ENCODE measurements at places on chromosomes 12 and 14.

- DNase-seq = no peak
Measured at GRCh38 chr12:7130701-7131501, 730 bp downstream of the CLSTN3 start.

DNA sequence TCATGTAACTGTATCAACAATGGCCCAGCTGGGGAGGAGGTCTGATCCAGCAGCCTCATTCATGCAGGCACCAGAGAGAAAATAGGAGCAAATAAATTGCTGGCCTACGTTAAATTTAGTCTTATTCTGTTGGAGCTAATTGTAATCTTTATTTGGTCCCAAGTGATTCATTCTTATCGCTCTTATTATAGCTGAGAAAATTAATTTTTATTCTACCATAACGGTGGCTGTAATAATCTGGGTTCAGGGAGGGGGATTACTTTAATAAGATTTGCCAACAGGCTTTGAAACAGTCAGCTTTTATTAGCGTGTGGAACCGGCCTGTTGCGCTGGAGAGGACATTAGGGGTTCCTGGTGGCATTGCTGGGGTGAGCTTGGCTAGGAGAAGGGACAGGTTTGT, 254.9 kb downstream of the AACS start:
- no peak for DNase-seq

DNA sequence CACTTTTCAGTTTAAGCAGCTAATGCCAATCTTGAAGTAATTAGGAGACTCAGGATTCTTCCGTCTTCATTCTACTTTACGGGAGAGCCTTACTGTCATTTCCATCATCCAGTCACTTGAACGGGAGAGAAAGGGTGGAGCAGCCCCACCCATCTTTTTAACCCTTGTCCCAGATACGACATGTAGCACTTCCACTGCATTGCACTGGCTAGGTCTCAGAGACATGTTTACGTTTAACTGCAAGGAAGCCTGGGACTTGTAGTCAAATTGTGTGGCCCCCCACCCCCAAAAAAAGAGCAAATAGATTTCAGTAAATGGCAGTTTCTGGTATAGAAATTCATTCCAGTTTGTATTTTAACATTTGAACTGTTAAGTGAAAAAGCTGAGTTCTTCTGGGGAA, 46.1 kb upstream of the SYT1 start:
- DNase-seq = no peak

GRCh38 chr12:49827401-49828099, 663 bp downstream of the NCKAP5L start:
- DNase-seq = peak; percentile 30

DNA sequence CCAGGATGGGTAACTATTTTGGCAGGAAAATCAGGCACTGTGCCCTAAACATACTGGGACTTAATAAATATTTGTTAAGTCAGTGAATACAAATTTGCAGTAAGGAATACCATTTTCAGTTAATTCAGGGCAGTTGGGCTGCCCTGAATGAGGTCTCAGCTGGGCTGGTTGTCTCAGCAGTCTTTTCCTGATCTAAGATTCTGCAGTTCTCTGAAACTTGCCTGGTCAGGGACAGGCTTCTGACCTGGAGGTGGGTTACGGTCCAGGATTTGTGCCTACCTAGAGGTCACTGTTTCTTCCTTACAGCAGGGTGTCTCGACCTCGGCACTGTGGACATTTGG, 160.6 kb downstream of the KTN1 start:
- DNase-seq = no peak

DNA sequence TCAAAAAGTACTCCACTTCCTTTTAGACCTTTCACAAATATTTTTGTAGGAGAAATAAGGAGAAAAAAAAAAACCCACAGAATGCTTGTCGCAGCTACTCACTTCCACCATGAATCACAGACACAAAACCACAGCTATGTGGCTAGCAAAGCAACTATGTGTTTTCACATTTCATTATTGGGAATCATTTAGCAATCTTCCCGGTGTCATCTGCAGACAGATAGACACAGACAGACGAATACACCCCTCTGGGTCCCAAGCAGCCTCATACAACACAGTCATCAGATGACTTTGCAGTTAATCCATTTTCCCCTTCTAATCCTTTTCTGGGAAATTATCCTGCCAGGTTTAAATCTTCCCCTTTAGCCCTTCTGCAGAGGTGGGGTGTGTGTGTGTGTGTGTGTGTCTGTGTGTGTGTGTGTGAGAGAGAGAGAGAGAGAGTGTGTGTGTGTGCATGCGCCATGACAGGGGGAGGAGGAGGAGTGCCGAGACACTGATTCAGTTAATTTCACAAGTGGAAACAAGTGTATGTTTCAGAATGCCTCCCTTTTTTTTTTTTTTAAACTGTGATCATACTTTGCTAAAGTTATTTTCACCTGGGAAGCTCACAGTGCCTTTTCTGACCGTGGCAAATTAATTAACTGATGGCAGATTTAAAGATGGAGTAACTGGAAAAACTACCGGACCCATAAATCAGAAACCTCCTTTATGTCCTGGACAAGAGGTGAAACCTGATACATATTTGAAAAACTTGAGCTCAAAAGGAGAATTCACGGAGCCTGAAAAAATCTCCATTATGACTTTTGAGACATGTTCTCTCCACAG, 39.9 kb downstream of the LTBP2 start:
- DNase-seq = no peak

DNA sequence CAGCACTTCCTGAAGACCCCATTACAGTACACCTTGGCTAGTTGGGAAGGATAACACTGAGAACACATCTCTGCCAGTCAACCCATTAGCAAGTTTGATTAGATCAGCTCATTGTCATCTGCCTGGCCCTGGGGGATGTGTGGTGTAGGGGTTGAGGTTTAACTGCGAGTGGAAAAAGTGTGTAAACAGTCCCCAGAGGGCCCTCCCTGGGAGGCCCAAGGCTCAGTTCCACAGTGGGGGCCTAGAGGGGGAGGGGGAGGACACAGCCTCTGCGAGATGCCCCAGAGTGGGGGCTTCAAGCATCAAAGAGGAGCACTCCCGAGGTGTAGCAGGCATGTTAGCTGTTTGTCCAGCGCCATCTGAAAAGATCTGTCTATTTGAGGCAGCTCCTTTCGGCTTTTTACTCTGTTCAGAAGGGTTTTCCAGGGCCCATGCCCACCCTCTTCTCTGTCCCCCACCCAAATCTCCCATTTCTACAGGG, 344 bp downstream of the LPAR5 start:
- no peak for DNase-seq

GRCh38 chr12:49659753-49660152, 36.4 kb downstream of the PRPF40B start:
- DNase-seq = no peak

DNA sequence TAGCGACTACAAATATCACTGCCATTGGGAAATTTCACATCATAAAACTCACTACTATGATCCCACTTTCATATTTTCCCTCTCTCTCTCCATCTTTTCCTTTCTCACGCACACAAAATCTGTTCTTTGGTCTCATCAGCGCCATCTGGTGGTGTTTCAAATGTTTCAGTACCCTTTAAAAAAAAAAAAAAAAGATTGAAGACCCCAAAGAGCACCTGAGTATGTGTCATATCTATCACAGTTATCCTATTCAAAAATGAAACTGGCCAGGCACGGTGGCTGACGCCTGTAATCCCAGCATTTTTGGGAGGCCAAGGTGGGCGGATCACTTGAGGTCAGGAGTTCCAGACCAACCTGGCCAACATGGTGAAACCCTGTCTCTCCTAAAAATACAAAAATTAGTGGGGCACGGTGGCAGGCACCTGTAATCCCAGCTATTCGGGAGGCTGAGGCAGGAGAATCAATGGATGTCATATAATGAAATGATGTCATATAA, 72.4 kb downstream of the TTC9 start:
- DNase-seq = peak; percentile 90

GRCh38 chr14:104436047-104436591, 143.4 kb upstream of the C14orf180 start:
- DNase-seq = no peak

DNA sequence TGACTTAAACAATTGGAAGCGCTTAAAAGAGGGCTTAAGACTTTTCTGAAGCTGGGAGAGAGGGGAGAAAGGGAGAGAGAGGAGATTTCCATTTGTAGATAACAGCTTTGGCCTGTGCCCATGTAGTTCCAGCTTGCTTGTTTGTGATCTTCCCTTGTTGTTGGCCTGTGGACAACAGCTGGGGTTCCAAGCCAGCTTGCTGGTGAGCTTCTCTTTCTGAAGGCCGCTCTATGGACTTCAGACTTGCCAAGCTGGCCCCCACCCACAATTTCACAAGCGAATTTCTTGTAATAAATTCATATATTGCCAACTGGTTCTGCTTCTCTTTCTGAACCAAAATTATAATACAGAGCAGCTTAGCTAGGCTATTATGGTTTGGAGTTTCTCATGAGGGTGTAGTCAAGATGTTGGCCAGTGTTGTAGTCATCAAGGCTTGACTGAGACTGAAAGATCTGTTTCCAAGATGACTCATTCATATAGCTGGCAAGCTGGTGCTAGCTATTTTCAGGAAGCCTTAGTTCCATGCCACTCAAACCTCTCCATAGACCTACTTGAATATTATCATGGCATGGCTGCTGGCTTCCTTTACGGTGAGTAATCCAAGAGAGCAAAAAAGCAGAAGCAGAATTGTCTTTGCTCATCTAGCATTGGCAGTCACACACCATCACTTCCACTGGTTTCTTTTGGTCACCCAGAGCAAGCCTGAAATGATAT, 89.4 kb downstream of the ATP23 start:
- DNase-seq = no peak

GRCh38 chr12:54370171-54370730, 6.0 kb upstream of the GPR84 start:
- DNase-seq = no peak

DNA sequence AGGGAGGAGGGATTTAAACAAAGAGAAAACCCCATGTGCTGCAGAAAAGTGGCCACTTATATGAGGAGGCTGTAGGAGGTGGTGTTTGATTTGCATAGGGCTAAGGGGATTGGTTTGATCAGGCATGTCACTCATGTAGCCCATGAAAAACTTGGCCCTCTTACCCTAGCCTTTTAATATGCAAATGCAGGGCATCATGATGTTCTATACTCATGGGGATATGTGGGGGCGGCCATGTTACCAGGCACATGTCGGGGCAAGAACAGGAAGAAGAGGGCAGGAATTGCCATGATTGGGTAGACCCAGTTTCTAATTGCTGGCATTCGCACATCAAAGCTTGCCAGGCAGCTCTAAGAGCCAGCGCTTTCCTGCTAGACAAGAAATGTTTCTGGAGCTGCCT, 28.8 kb downstream of the KLRK1 start:
- DNase-seq = no peak

DNA sequence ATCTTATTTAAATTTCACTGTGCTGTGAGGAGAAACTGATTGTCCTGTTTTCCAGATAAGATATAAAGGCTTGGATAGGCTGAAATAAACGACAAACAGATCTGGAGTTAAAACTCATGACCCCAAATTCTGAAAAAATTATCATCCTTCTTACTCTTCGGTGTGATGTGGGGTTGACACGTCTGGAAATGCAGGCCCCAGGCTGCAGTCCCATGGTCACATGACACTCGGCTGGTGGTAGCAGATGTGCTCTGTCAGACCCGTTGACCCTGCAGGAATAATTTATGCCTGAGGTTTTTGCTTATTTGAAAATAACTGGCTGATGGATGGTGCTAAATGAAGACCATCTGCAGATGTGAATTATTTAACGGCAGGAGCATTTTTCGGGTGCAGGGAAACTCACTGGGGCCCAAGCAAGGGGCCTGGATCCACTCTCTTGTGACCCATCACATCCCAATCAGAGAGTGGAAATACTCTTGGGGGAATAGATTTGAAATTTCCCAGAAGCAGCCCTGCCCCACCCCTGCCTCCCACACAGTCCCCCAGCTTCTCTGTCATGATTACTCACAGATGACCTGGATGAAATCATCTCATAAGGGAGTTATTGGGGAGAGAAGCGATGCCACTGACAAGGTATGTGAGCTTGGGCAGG, 47.7 kb upstream of the CMKLR1 start:
- DNase-seq = no peak

DNA sequence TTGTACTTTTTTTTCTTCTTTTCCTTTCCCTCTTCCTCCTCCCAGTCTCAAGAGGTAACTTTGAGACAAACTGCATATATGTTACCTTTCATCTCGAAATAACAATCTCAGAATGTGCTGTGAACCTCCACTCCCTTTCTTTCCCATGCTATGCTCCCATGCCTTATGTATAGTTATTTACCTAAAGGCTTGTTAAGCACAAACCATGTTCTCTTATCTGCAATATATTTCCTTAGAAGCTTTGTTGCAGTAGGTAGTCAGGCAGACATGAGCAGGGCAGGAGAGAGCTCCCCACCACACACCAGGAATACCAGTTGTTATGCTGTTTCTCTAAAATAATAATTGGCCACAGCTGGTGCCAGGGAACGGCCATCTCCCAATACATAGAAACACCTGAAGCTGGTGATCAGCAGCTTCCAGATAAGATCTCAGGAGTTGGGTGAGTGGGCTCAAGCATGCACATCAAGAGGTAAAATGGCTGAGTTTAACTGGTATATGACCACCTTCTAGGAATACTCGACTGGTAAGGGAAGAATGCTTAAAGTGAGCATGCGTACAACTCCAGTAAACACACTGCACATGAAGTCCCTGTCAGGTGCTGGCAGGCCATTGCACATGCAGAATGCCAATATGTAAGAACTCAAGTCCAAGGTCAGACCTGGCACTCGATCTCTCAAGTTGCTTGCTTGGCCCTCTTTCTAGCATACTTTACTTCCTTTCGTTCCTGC, 14.8 kb upstream of the DHRS2 start:
- no peak for DNase-seq

GRCh38 chr14:90193925-90194324, 62.4 kb upstream of the PSMC1 start:
- no peak for DNase-seq

DNA sequence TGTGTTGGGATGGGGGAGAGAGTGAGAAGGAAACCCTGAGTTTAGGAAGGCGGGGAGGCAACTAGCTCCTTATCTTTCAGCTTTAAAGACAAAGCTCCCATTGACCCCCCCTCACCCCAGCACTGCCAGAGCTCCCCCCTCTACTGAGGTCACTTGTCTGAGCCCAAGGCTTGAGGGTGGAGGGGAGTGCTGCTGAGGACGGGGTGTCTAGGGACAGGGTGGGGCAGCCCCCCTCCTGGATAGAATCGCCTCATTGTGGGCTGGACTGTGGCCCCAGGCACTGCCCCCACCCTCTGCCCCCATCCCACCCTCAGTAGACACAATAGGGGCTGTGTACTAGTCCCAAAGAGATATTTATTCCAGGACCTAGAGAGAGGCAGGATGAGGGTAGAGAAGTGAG, 3.0 kb downstream of the ERBB3 start:
- no peak for DNase-seq

- no peak for DNase-seq
Measured at GRCh38 chr12:100574187-100575074, 947 bp downstream of the GAS2L3 start.

DNA sequence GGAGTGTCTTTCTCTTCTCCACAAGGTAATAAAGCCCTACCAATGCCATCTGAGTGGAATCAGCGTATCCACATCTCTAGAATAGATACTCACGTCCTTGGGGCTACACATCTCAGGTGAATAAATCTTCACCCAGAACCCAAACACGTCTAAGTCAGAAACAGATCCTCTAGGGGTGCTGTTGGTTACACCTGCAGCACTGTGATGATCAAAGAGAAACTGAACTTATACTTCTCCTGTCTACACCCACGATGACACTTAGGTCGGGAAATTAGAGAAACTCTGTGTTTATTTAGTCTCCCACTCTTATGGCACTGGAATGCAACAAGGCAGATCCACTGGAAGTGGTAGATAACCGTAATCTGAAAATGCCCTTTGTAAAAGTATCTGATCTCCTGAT, 46.2 kb downstream of the WIF1 start:
- no peak for DNase-seq
